ENCODE measurements at places on chromosomes 6 and 20.

DNA sequence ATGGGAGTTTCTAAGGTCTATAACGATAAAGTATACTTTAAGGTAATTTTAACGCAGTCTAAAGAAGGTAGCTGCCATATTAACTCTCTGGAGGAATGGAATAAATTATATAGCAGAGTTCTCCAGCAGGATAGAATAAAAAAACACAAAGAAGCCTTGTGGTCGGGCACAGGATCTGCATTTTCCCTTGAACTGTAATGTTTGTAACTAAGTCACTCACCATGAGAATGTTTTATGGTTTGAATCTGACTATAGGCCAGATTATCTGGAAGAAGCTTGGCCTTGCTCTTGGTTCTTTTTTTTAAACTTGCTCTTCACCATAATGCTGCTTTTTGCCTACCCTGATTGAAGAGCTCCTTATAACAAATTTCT lies 238.8 kb upstream of the NOX3 start:
- no peak for DNase-seq

- no peak for DNase-seq
Measured at GRCh38 chr20:44930517-44931168, 20.8 kb downstream of the PABPC1L start.

DNA sequence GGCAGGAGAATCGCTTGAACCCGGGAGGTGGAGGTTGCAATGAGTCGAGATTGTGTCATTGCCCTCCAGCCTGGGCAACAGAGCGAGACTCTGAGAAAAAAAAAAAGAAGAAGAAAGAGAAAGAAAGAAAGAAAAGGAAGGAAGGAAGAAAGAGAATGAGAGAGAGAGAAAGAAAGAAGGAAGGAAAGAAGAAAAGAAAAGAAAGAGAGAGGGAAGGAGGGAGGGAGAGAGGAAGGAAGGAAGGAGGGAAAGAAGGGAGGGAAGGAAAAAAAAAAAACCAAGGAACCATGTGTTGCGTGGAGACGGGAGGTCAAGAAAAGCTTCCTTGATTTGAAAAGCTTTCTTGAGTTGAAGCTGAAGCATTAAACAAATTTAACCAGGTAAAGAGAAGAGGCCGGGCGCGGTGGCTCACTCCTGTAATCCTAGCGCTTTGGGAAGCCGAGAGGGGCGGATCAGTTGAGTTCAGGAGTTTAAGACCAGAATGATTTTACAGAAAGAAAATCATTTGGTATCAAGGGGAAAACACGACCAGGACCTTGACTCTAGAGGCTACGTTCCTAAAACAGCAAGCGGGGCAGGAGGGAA lies 90.5 kb upstream of the PRSS16 start:
- DNase-seq, result no peak

- no peak for DNase-seq
Measured at GRCh38 chr20:2907519-2907918, 34.2 kb downstream of the PTPRA start.

DNA sequence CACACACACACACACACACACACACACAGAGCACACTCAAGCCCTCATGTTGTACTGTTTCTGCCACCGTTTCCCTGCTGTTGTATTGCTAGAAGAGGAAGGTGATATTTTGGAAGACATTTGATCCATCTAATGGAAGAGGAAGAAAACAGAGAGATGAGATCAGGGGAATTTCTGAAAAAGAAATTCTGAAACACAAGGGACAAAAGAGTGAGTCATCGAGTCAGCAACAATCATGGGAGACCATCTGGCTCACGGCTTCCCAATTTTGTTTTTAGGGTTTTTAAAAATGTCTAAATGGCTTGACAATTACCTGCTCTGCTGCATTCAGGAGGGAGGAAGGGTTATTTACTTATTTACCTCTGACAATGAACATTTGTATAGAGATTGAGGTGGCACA lies 22.0 kb downstream of the SOX4 start:
- DNase-seq, result no peak

DNA sequence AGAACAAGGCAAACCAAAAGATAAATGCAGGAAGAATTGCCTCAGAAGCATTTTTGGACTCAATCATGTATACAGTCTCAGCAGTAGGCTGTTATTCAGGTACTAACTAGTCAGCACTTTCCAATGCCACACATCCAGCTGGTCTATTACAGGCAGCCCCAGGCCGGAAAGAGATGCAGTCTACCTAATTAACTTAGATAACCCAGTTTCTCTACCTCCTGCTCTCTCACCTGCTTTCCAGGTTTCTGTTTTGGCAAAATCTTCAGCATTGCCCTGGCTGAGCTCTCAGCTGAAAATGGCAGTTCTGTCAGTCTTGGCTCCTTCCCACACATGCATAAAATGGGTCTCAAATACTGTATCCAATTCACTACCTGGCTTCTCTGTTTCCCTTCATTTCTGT lies 101.3 kb upstream of the UFL1 start:
- DNase-seq, result no peak

GRCh38 chr6:79384845-79385244 lies 150.4 kb upstream of the HMGN3 start:
- DNase-seq, result no peak

DNA sequence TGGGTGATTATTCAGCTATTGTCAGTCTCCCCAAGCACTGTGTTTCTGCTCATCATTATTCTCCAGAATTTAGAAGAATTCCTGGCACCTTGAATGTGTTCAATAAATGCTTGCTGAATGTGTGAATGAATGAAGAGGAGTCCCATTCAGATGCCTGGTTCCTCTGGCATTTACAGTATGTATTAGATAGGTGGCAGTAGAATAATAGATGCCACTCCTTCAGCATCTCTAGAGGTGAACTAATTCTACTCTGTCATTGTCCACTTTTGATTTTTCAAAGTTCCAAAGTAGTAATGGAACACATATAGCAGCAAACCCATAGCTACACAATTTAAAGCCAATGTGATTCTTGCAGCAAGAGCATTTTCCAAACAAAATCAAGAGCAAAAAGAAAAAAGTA lies 118.9 kb upstream of the CEP162 start:
- no peak for DNase-seq

DNA sequence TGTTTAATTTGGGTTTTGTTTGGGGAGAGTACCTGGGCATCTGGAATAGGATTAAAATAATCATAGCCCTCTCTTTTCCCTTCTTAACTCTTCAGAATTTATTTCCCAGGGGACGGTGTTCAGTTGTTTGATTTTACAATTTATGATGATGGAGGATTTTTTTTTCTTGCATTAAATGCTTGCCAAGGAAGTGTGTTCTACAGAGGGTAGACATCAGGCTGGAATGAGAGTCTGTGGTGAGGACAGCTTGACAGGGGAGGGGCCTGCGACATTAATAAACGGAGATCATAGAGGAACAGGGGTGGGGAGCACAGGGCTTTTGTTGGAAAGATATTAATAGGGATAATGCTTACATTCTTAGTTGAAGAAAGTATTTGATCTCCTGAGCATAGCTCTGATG lies 297.5 kb downstream of the CLIC5 start:
- no peak for DNase-seq

GRCh38 chr20:41501376-41501775 lies 116.8 kb downstream of the CHD6 start:
- no peak for DNase-seq

DNA sequence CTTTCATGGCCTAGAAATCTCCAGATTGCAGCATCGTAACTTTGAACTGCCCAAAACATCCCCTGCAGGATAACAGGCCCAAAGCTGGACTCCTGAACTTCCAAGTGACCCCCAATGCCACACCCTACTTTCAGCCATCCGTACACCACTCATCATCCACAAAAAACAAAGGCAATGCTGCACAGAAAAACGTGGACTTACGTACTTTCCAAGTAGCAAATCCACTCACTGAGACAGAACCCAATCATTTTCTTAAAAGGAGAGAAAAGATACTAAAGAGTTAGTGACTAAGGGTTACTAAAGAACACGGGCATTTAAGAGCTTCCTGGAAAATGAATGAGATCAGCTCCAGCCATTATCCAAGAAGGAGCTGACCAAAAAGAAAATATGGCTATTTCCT lies 211.0 kb downstream of the WDR27 start:
- DNase-seq, result no peak

GRCh38 chr6:168096271-168096764 lies 17.3 kb upstream of the FRMD1 start:
- DNase-seq, result no peak

DNA sequence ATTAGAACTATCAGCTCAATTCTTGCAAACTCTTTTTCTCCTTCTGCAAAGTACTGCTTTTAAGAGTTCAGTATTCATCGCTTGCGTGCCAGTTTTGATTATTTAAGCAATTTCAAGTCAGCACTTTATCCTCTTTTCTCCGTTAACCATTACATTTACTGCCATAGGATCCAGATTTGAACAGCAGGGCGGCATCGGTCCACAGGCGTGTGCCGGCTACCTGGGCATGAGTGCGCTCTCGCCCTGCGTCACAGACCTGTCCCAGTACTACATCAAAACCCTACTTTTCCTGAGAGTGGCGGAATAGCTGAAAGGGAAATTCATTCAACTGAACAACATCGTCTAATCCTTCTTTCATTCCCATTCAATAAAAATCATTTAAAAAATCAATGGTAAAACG lies 53.4 kb downstream of the MYLK4 start:
- DNase-seq, result no peak

- DNase-seq, result no peak
Measured at GRCh38 chr20:21523281-21523868, 9.5 kb upstream of the NKX2-2 start.

DNA sequence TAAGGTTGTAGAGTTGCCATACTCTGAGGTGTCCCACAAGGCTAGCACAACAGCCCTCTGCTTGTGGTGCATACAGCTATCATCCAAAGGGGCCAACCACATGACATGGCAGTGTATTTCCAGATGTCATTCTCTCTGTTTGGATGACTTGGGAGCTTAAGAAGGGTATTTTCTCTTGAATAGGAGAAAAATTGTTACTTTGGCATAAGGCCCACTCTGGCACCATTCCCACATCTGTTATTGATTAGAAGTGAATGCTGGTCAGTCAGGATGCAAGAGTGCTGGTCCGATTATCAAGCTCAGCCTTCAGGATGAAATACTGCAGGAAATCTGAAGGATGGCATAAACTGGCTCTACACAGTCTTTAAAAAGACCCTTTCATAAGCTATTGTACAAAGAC lies 83.6 kb upstream of the C20orf144 start:
- no peak for DNase-seq

- DNase-seq, result no peak
Measured at GRCh38 chr6:26459023-26459810, 1.5 kb downstream of the BTN2A1 start.

GRCh38 chr20:11691766-11692165 lies 225.9 kb upstream of the BTBD3 start:
- no peak for DNase-seq

DNA sequence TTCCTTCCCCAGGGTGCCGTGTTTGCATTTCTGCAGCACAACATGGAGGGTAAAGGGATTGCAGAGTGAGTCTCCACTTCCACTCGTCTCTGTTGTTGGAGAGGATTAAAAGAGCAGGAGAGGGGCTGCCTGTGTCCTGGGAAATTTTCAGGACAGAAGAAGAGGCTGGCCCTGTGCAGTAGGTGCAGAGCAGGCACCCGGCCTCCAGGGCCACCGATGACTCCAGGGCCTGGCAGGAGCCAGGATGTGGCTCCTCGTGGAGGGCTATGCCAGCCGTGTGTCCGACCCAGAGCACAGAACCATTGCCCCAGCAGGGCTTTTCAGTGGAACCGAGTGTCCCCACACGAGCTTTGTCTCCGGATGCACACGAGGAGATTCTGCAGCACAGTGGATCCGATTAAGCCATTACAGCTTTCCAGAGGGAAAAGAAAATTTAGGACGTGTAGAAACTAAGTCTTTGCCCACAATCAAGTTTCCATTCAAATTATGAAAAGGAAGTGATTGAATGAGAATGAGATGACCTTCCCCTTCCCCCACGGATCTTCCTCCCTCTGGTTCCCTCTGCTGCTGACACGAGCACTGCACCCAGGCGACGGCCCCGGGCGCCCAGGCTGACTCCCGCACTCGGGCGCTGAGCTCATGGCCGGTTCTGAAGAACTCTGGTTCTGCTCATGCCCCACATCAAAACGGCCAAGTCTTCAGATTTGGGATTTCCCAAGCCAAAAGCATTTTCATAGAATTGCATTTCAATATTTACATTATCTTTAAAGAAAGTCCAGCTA lies 43.1 kb upstream of the UNC93A start:
- DNase-seq, result no peak

GRCh38 chr6:169212897-169213813 lies 40.5 kb downstream of the THBS2 start:
- peak; percentile 84 for DNase-seq

DNA sequence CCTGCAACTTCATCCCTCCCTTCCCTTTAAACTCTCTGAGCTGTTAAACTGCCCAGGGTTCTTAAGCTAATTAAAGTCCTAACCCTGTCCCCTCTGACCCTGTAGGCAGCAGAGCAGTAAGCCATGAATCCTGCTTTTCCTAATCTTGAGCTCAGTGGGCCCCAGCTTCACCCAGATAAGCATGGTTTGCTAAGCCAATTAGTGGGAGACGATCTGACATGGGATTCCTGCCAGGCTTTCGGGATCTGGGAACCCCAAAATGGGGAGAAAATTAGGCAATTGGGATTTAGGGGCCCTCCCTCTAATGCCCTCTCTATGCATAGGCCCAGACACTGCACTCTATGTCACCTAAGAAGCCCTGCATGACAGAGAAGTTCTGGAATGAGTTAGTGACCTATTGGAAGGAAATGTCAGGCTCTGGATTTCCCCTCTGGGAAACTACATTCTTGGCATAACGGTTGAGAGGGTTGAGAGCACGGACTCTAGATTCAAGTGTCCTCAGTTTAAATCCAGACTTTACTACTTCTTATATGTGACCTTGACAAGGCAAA lies 4.6 kb downstream of the XKR7 start:
- no peak for DNase-seq

GRCh38 chr6:31246051-31246521 lies 25.8 kb downstream of the HLA-C start:
- DNase-seq, result no peak

DNA sequence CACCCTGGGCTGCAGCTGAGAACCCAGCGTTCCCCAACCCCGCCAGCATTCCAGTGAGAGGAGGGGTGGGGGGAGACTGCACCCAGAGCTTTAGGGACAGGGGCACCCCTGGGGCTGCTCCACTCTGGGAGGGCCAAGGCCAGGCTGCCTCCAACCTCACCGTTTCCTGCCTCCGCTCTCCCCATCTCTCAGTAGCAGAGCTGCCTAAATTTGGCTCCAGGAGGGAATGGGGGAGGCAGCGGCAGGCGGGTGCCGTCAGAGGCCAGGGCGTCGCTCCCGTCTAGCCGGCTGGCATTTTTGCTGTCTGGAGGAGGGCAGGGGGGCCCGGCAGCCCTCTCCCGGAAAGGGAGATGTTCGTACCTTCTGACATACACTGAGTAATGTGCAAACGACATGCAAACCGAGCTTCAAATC lies 46.6 kb downstream of the NOL4L start:
- peak; percentile 58 for DNase-seq

- DNase-seq, result no peak
Measured at GRCh38 chr20:45788351-45788750, 3.3 kb downstream of the WFDC3 start.

GRCh38 chr20:46828471-46828870 lies 66.2 kb upstream of the EYA2 start:
- DNase-seq, result no peak

GRCh38 chr20:54680872-54681619 lies 205.7 kb downstream of the DOK5 start:
- no peak for DNase-seq
